Stimulated activated CD8-positive, alpha-beta memory T cell treated with anti-CD3 and anti-CD28 coated beads, Interleukin-7, amount 100 ng/mL, for 4 hours (primary cell): ENCODE measurements at places on chromosomes 3 and 15.

- DNase-seq: no peak
Observed at GRCh38 chr3:140816372-140817195, 125.1 kb upstream of the SLC25A36 start.

DNA sequence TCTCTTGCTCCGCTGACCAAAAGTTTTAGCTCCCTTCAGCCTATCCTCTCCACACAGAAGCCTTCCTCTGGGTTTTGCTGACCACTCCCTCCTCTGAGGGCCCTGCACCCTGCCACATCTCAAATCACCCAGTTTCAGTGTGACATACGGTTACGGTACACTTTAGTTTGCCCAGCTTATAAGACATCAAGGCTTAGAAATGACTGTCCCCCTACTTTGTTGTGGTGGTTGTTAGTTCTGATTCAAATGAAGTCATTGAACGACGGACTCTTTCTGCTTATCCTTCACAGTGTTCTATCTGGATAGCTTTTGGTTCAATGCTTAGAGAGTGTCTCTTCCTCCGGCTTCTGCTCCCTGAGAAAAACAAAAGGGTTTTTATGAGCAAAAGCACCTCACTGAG is 68.0 kb upstream of the NDUFB4 start:
- no peak for DNase-seq

DNA sequence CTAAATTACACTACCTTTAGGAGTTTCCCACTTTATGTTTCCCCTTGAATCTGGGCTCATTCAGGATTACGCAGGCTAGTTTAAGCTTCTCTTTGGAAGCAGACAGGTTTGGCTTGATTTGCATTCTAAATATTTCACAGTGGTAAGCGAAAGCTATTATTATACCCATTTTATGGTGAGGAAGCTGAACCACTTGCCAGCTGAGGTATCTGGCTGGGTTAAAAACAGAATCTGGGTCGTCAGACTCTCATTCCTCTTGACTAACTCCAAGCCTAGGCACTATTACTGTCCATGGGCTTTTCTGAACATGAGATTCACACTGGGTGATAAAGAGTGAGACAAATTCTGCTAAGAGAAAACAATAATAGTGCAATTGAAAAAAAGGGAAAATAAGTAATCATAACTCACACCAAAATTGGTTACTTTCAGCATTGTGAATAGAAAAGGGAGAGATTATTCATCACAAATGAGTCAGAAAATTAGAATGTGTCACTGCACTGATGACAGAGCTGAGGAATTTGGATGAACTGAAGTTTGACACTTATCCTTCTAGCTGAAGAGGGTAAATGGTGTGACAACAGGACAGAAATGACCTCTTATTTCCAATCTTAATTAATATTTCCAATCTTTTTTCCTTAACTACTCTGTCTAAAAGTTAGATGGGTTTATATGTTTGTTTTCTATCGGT is 211.3 kb downstream of the TIGIT start:
- DNase-seq: no peak

GRCh38 chr15:48190932-48191573 is 412 bp upstream of the CTXN2 start:
- DNase-seq: no peak

DNA sequence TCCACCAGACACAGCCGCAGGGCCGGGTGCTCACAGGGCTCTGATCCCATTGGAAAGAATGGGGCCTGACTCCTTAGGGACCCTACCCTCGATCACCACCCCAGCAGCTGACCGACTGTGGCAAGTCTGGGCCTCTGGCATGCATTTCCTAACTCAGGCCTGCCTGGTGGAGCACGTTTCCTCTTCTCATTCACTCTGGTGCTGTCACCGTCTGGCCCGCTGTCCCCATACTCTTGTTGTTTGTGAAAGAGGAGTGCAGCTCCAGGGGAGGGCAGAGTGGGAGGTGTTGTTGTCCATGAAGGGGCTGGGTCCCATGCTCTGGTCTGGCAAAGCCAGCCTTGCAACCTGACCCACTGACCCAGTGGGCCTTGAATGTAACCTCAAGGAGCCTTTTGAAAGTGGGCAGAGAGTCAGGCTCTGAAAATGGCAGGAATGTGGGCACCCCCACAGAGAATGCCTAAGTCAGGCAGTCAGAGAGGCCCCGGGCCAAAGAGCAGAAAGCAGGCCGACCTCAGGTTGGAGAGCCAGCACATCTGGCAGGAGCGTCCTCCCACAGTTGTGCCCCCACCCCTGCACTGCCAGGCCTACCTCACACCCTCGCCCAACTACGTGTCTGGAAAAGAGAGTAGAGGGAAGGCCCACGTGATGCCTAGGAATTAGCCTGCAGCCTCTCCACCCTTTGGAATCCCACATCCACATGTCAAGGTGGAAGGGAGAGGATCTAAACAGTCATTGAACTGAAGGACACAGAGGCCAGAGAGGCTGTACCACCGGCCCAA is 10.9 kb downstream of the SEMA7A start:
- DNase-seq: no peak

DNA sequence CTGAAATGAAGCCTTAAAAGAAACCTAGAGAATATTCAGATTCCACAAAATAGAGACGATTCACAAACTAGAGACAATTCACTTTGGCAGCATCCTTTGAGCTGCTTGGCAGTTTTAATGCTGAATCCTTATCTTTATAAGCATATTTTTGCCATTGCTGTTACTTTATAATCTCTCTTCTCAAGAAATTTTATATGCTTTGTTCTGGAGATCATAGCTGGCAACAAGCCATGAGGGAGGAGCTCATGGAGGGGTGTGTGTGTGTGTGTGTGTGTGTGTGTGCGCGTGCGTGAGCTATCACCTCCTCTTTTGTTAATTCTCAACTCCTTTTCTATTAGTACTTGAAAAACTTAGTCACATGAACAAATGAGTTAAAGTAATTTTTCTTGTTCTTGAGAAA is 495.0 kb upstream of the RGMA start:
- DNase-seq: no peak

- DNase-seq: no peak
Observed at GRCh38 chr15:87871731-87872320, 384.7 kb downstream of the NTRK3 start.

GRCh38 chr3:111809186-111809585 is 49.9 kb upstream of the PHLDB2 start:
- no peak for DNase-seq

GRCh38 chr3:187694801-187695200 is 7.6 kb downstream of the RTP2 start:
- no peak for DNase-seq

DNA sequence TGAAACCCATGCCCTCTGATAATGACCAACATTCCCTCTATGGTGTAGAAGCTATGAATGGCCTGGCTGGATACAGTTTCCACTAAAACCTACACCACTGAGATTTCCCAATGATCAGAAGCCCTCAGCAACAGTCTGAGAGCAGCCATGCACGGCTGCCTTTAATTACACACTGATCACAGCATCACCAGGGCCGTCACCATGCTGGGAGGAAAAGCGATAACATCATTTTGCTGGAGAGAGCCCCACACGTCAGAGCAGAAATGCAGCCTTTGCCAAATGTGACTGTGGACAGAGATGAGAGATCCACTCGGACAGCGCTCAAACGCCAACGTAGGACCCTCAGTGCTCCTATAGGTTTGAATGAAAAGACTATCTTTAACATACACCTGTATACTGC is 135.0 kb downstream of the XXYLT1 start:
- no peak for DNase-seq

GRCh38 chr3:1908651-1909445 is 189.8 kb upstream of the CNTN4 start:
- DNase-seq: no peak

DNA sequence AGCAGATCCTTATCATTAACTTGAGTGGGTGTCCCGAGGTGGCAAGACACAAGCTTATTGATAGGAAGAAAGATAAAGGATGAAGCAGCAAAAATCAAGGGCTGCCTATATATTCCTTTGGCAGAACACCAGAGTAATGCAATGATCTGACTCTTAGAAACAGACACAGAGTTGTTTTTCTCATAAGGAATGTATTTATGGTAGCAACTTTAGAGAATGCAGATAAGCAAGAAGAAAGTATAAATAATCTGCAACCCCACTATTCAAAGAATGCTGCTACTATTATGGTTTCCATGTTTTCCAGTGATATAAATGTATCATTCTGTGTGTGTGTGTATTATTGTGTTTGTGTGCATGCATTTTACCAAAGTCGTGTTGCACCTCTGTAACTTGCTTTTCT is 208.3 kb downstream of the THSD4 start:
- no peak for DNase-seq

DNA sequence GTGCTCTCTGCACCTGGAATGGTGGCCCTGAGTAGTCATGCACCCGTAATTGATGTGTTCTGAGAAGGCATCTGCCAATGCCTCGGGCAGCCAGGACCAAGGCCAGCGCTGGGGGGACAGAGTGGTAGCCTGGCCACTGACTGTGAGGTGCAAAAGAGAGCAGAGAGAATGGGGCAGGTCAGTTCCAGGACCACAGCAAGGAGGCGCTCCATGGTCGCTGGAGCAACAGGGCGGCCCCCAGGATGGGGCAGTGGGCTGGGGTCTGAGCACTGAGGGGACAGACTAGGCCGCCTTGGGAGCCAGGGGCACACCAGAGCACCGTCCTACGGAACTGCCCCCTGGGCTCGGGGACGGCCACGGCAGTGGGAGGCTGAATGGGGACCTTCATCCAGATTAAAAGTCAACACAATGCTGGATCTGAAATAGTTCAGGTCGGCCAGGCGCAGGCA is 48.3 kb upstream of the IQSEC1 start:
- no peak for DNase-seq

GRCh38 chr3:188796122-188796631 is 375.6 kb upstream of the TPRG1 start:
- no peak for DNase-seq

DNA sequence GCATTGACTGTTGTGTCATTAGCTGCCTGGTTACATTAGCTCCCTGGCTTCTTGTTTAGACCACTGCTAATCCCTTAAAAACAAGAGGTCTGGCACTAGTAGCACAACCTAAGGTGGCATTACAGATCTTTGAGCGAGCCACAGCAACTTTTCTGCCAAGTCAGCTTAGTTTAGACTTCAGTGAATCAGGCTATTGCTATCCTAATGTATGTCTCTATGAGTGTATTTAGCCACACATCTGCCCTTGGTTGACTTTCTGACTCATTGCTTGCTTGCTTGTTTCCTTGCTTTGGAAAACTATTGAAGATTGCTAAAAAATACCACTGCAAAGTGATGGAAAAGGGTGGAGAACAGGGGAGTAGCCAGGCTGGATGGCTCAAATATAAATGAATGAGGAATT is 50.2 kb downstream of the CHP1 start:
- DNase-seq: no peak

GRCh38 chr3:154195620-154196356 is 74.6 kb downstream of the ARHGEF26 start:
- DNase-seq: no peak

DNA sequence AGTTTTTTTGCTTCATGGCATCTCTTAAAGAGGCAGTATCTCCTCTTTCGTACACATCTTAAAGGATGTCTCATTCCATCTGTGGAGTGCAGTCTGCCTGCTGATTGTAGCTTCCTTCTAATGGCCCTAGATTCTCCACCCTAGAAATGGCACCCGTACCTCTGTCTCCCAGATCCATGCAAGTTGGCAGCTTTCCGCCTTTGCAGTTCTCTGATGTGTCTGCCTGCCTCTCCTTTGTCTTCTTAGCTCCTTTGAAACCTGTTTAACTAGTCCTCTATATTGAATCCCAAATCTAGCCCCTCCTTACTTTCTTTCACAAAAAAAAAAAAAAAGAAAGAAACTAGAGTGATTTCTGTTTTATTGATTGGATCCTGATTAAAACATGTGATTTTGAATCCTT is 1025.0 kb downstream of the ZPLD1 start:
- DNase-seq: no peak

GRCh38 chr3:197404754-197405153 is 106.3 kb upstream of the DLG1 start:
- DNase-seq: no peak

DNA sequence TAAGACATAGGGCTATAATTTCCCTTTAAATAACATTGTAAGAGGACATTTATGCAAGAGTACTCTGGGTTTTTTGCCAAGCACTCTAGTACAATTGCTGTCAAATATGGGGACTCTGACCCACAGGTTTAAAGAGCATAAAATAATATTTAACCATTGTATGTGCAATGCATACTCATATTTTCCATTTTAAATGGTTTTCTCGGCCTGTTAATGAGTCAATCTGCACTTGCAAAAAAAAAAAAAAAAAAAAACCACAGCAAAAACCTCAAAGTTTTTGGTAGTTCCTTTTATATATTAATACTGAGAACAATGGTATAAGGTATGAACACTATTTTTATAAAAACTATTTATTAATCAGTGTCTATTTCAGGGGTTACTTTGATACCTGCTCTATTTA is 304.0 kb upstream of the CBLB start:
- DNase-seq: no peak

GRCh38 chr3:108292450-108292849 is 3.9 kb upstream of the HHLA2 start:
- no peak for DNase-seq

DNA sequence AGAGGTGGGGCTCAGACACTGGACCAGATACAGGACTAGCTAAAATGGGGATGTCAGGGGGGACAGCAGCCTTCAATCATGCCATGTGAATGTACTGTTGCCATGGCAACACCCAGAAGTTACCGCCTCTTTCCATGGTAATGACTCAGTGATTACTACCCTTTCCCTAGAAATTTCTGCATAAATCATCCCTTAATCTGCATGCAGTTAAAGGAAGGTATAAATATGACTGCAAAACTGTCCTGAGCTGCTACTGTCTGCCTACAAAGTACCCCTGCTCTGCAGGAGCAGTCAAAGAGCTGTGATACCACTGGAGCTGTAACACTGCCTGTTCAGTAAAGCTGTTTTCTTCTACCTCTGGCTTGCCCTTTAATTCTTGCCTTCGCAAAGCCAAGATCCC is 168.2 kb downstream of the PEAK1 start:
- DNase-seq: peak; percentile 1

GRCh38 chr3:57164657-57165573 is at the start of gene IL17RD:
IL17RD (minus strand) TSS chr3:57165353; CDS start chr3:57165286, 67 bp downstream.
- peak; percentile 9 for DNase-seq

GRCh38 chr3:195312714-195313113 is 41.8 kb upstream of the XXYLT1 start:
- no peak for DNase-seq

DNA sequence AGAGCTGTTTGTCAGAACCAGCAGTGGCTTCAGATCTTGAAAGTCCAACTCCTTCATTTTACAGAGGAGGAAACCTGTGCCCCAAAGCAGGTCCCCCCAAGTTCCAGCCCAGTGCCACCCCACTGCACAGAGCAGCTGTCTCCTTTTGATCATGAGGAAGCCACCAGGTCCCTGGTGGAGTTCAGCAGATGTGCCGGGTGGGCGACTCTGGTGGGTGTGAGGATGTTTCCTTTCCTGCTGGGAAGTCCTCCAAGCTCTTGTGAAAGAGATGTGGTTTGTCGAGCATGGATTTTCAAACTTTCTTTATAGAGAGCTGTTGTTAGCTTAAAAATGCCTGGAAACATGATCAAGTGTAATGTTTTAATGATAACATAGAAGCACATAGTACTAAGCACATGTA is 52.0 kb downstream of the SMAD3 start:
- DNase-seq: no peak

DNA sequence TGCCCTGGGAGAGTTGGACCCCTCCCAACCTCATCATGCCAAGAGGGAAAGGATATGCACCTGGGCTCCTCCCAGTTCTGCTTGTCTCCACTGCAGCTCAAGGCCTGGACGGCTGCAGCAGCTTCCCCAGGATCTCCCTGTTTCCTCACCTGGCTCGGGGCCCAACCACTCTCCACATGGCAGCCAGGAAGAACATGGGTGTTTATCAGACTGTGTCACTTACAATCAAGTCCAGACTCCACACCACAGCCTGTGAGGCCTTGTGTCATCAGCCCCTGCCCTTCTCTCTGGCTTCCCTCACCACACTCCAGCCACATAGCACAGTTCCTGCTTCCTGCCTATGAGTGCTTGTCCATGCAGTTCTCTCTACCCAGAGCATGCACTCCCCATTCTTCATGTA is 534.4 kb downstream of the EPHB1 start:
- no peak for DNase-seq
